Stimulated activated CD4-positive, alpha-beta T cell treated with anti-CD3 and anti-CD28 coated beads, Interleukin-4, amount 100 ng/mL, for 24 hours (primary cell): ENCODE measurements at places on chromosomes 6 and 20.

- DNase-seq = peak; percentile 78
Measured at GRCh38 chr20:51400051-51400926, 142.2 kb downstream of the NFATC2 start.

GRCh38 chr6:82458147-82458546 lies 94.5 kb downstream of the TPBG start:
- DNase-seq = no peak

DNA sequence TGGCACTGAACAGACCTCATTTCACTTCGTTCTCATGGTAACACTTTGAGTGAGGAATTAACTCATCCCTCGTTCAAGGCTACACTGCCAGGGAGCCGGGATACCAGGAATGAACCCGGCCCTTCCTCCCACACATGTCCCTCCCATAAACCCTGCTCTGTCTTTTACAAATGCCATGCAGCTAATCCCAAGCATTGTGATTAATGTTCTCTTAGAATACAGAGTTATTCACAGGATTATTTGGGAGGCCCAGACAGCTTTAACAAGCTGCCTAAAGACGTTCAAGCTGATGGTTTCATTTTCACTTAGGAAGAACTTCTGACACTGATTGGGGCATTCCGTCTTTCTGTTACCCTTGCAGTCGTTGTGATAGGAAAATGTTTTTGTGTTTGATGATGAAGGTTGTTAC lies 42.5 kb upstream of the CD83 start:
- no peak for DNase-seq

GRCh38 chr6:152118678-152119077 lies 311.2 kb downstream of the ESR1 start:
- no peak for DNase-seq

- DNase-seq = no peak
Measured at GRCh38 chr20:58666702-58667101, 15.6 kb downstream of the STX16 start.

DNA sequence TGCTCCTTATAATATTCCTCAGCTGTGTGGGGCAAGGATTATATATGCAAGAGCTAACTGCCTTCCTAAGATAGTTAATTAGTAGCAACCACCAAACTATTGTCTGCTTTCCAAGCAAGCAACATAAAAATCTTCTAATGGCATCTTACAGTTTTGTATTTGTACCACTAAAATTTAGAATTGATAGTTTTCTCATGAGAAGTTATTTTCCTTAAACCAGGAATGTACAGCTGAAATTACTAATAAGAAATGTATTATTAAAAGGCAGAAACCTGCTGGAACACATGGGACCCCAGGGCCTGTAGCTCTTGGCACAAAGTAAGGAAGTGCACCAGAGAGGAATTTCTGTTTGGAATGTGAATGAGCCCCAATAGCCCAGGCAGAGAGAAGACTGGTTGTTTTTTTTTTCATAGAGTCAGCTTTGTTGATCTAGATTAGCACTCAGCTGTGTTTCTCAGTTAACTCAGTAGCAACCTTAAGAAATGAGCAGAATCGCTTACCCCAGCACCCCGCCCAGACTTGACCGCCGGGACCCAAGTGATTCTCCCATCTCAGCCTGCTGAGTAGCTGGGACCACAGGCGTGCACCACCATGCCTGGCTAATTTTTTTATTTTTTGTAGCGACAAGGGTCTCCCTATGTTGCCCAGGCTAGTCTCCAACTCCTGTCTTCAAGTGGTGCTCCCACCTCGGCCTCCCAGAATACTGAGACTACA lies 2.6 kb downstream of the MGME1 start:
- no peak for DNase-seq

- no peak for DNase-seq
Measured at GRCh38 chr20:17619351-17620093, 49.6 kb downstream of the DSTN start.

DNA sequence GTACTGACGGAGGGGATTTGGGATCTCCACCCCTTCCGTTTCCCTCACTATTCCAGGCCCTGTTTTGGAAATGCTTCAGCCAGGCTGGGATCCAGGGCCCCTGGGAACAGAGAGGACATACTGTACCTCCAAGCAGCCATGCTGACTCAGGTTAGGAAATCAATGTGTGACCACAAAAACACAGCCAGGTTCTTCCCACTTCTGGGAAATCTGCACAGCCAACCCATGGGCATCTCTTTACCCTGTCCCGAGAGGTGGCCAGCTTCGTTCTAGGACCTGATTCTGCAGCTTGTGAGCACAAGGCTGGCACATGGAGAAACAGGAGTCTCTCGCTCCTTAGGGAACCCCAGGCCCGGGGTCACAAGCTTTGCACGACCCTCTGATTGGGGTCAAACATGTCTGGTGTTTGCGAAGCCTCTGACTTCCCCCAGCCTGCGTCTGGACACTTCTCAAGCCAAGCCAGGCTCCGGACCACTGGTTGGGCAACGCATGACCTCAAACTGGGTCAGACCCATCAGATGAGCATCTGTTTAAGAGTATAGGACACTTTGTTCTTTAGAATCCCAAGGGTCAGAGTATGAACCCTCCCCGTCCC lies 8.3 kb upstream of the TTPAL start:
- no peak for DNase-seq

DNA sequence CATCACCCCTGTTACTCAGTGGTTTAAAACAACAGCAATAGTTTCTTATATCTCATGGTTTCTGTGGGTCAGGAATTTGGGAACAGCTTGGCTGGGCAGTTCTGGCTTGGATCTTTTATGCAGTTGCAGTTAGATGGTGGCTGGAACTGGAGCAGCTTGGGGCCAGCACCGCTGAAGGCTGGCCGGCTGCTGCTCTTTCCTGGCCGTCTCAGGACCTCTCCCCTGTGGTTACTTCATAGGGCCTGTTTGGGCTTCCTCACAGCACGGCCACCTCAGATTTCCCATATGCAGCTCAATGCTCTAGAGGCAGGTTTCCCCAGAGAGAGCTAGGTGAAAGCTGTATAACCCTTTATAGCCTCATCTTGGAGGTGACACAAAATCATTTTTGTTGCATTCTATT lies 15.6 kb downstream of the PKIG start:
- no peak for DNase-seq

GRCh38 chr6:52195886-52196285 lies 9.7 kb downstream of the IL17A start:
- no peak for DNase-seq

- no peak for DNase-seq
Measured at GRCh38 chr20:14997791-14998190, 660.4 kb upstream of the FLRT3 start.

DNA sequence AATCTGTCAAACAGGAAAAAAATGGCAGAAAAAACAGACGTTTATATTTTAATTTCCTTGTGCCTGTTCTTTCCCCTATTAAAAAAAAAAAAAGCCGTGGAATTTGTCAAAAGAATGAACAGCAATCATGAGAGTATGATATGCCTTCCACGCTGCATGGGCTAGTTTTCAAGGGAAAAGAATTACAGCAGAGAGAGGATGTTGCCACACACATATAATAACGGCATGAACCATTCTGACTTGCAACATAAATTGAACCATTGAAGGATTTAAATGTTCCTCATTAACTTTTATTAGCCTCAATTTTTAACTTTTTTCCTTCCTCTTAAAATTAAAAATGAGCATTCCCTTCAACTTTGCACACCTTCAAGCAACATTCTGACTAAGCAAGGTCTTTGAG lies 301.8 kb downstream of the FOXC1 start:
- no peak for DNase-seq

- no peak for DNase-seq
Measured at GRCh38 chr20:15760001-15760621, 813.1 kb downstream of the KIF16B start.

DNA sequence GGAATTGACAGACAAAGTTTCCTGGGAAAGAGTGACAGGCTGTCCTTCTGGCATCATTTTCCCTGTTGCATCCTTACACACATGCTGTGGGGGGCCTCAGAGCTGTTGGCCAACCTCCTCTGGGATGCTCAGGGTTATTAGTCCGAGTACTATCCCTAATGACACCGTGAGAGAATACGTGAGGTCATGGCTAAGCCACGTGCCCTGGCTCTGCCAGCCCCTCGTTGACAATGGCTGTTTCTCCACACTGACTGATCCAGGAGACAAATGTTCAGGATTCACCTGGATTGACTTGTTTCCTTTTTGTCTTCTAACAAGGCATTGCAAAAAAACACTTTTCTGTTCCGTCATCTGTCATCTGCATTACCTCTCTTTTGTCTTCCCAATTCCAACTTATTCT lies 604.6 kb downstream of the TFAP2A start:
- DNase-seq = no peak

GRCh38 chr6:38973178-38974057 lies 75.2 kb upstream of the GLP1R start:
- peak; percentile 47 for DNase-seq

DNA sequence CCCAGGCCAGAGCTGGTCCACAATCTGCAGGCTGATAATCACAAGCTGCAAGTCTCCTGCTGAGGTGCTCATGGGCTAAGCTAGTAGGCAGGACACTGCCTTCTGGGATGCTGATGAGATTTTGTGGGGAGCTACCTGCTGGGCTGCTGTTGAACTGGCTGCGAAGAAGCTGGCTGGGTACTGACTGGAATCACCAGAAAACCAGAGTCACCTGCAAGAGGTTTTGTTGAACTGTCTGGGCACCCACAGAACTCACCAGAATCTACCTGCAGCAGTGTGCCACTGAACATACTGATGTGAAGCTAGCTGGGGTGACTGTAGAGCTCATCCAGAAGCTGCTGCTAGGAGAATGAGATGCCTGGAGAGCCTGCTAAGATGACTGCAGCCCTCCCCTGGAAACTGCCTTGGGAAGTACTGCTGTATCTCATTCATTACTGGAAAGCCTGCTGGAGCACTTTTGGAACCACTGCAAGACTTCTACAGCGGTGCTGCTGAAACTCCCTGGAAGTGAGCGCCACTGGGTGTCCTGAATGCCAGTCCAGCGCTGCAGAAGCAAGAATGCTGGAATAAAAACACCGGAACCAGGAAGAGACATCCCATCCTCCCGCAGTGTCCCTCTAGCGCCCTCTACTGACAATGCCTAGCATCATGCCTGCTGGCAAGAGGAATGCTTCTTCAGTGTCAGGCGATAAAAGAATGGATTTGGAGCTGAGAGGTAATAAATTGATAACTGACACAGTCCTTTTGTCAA lies 64.9 kb upstream of the ARHGAP18 start:
- peak; percentile 55 for DNase-seq

DNA sequence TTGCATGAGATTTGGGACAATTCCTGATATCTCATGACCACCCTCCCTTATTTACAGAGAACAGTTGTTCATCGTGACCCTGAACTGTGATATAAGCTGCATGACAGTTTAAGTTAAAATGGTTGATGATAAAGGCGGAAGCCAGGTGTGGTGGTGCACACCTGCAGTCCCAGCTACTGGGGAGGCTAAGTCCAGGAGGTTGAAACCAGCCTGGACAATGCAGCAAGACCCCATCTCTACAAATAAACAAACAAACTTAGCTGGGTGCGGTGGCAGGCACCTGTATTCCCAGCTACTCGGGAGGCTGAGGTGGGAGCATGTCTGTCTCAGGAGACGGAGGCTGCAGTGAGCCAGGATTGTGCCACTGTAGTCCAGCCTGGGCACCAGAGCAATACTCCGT lies 24.1 kb downstream of the COL20A1 start:
- no peak for DNase-seq

- no peak for DNase-seq
Measured at GRCh38 chr6:36655085-36655724, 23.3 kb upstream of the CDKN1A start.

- DNase-seq = no peak
Measured at GRCh38 chr6:151196555-151196954, 43.2 kb upstream of the AKAP12 start.

- DNase-seq = no peak
Measured at GRCh38 chr20:49656304-49656703, 57.4 kb downstream of the B4GALT5 start.

- no peak for DNase-seq
Measured at GRCh38 chr20:37288091-37288490, 1.4 kb upstream of the MANBAL start.

DNA sequence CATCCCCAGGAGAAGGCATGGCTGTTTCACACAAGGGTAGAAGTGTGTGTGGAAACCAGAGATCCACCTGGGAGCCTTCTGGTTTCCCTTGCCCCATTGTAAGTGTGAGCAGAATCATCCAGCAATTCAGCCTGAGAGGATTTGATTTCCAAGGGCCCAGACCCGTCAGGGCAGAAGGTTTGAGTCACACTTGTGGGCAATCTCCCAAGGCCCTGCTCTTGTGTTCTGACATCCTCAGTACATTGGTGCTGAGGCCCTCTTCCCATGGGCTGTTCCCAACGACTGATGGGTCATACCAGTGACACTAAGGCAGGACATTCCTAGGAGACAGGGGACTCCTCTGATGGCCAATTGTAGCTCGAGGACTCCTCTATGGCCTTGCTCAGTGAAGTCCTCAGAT lies 58.2 kb upstream of the POLR1H start:
- no peak for DNase-seq

- DNase-seq = no peak
Measured at GRCh38 chr6:130781557-130781956, 45.6 kb upstream of the SMLR1 start.

DNA sequence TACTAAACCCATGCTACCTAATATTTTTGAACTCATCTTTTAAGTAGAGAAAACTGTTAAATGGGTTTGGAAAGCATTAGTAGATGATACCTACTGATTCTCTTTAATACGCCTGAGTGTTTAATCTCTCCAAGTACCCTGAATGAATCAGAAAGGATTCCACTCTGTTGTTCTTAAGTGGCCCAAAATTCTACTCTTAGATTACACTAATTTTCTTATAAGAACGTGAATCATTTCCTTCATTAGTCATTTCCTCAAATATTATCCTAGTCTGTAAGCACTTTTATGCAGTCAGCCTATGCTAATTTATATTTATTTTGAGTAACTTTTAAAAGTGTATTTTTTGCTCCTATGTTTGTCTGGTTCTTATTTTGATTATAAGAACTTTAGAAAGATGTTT lies 380.0 kb downstream of the BTBD9 start:
- no peak for DNase-seq

GRCh38 chr6:37897321-37897720 lies 77.8 kb downstream of the ZFAND3 start:
- no peak for DNase-seq

GRCh38 chr20:1664911-1665310 lies 7.3 kb upstream of the SIRPG start:
- DNase-seq = peak; percentile 62

- DNase-seq = no peak
Measured at GRCh38 chr6:16425881-16426615, 187.7 kb downstream of the GMPR start.

GRCh38 chr6:85680388-85680787 lies 37.7 kb upstream of the SYNCRIP start:
- no peak for DNase-seq
